ENCODE measurements at places on chromosomes 1 and 21. TPM values are rescaled to one million over a fixed set of nuclear protein-coding genes. Genes with fewer than 3 reads are reported as not detected.

GRCh38 chr1:41499591-41499990, 15.1 kb upstream of the EDN2 start:
- no peak for DNase-seq

- no peak for DNase-seq
Observed at GRCh38 chr1:219296430-219297355, 123.0 kb downstream of the LYPLAL1 start.

- DNase-seq, result no peak
Observed at GRCh38 chr21:46152927-46153246, 2.5 kb downstream of the FTCD start.

DNA sequence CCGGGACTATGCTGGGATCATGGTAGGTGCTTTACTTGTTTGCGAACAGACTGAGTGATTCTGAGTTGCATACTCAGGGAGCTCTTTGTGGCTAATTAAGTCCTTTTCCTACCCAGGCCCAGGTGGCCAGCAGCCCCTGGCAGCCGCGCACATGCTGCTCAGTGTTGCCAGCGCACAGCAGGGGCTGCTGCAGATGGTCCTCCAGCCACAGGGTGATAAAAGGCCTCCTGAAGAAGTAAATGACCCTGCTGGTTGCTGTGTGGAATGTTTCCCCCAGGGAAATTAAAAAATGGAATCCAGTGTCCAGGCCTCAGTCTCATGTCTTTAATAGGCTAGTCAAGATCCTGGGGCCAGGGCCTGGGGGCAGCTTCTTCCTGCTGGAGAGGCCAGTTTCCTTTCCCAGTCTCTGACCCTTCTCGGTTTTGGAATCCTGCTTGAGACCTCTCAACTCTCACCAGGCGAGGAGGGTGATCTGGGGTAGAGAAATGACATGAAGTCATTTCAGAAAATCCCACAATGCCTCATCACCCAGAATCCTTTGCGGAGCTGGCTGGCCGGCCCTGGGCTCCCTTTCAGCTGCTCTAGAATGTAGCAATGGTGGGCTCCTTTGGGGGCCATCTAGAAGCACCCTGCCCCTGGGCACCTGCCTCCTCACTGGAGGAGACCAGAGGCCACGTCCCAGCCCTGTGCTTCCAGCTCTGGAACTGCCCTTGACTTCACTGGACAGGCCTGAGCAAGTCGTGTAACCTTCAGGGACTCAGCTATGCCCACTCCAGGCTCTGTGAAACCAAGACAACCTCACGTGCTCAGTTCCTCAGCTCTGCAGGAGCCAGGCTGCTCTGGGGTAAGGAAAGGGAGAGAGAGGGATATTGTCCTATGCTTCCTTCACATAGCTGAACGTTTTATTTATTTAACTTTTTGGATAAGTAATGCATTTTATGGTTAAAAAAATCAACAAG, 131.4 kb downstream of the MRPS6 start:
- DNase-seq, result no peak

DNA sequence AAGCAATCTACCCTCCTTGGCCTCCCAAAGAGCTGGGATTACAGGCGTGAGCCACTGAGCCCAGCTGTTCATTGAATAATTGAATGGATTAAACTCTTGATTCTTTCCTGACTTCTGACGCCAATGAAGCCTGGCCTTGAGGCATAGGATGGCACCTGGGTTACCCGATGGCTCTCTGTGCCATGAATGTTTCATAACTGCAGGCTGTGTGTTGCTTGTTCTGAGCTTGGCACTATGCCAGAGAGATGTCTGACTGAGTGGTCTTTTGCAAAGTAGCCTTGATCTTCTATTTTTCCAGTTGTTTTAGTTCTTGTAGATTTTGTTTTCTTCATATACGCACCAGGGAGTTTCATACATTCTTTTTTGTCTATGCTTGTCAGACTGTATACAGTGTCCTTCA, 38.5 kb upstream of the AK4 start:
- DNase-seq, result no peak

- DNase-seq, result no peak
Observed at GRCh38 chr1:30950053-30950452, 41.5 kb upstream of the SDC3 start.

GRCh38 chr1:115364046-115364779, 26.2 kb upstream of the NGF start:
- DNase-seq, result no peak

- DNase-seq, result no peak
Observed at GRCh38 chr1:94255476-94255875, 18.1 kb upstream of the ARHGAP29 start.

DNA sequence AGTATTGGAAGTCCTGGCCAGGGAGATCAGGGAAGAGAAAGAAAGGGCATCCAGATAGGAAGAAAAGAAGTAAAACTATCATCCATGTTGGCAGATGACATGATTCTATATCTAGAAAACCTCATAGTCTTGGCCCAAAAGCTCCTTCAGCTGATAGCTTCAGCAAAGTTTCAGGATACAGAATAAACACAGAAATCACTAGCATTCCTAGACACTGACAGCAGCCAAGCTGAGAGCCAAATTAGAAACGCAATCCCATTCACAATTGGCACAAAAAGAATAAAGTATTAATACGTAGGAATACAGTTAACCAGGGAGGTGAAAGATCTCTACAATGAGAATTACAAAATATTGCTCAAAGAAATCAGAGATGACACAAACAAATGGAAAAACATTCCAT, 44.6 kb downstream of the ZFYVE9 start:
- no peak for DNase-seq

DNA sequence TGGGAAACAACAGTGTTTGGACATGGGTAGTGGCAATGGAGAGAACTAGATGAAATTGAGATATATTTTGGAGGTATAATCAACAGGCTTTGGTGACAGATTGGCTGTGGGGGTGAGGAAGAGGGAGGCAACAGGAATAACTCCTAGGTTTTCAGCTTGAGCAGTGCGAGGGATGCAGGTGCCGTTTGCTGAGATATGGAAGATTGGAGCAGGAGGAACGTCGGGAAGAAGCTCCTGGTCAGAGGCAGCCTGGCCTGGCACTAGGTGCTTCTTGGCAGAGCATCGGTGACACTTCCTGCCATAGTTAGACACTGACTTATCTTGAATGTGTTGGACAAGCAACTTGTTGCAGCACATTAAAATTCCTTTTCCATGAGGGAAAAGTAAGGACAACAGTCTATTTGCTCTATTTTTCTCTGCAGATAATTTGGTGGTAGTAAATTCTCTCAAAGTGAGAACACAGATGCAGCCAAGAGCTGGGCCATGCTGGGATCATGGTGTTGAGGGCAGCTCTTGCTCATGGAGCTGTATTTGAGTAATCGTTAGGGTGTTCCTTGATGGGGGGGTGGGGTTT, 21.5 kb upstream of the MYSM1 start:
- DNase-seq, result no peak

DNA sequence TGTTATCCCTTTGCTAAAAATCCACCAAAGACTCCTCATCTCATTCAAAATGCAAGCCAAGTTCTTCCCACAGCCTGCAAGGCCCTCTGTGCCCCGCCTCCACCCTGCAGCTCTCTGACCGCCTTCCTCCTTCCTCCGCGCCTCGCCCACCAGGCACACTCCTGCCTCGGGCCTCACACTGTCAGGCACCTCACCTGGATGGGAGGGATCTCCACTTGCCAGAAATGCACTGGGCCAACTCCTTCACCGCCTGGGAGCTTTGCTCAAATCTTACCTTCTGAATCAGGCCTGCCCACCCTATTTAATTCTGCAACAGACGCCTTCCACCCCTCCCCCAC, 26.2 kb downstream of the PGBD5 start:
- no peak for DNase-seq

GRCh38 chr1:53559854-53560580, 100.8 kb downstream of the DMRTB1 start:
- no peak for DNase-seq

DNA sequence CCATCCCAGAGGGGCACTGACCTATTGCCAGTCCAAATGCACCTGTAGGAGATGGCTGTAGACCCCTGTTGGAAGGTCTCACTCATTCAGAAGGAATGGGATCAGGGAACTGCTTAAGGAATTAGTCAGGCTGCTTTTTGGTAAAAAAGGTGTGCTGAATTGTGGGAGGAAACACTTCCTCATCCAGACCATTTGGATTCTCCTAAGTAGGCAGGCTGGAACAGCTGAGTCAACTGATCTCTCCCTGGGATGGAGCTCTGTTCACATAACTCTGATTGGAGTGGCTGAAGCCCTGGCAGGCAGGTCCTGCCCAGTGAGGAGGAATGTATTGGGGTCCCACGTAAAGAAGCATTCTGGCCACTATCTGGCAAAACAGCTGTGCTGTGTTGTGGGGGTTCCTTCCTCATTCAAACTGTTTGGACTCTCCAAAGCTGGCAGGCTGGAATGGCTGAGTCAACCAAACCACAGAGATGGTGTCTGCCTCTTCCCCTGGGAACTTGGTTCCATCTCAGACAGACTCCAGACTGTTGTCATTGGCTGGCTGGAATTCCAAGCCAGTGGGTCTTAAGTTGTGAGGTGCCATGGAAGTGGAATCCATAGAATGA, 70.7 kb upstream of the PDC start:
- DNase-seq, result no peak

DNA sequence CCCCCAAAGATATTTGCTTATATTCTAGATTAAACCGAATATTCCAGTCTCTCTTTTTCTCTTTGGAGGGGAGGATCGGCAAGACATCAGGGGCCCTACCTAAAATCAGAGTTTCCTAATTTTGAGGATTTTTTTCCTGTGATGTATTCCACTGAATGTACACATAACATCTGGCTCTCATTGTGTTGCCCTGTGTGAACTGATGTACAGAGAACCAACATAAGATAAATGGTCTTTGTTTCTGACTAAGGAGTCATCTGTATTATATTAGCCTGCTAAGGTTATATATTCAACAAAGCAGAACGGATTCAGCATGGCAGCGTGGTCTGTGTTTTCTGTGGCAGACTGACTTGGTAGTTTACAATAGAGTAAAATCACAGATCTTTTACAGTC, 114.8 kb upstream of the NCAM2 start:
- DNase-seq, result no peak

DNA sequence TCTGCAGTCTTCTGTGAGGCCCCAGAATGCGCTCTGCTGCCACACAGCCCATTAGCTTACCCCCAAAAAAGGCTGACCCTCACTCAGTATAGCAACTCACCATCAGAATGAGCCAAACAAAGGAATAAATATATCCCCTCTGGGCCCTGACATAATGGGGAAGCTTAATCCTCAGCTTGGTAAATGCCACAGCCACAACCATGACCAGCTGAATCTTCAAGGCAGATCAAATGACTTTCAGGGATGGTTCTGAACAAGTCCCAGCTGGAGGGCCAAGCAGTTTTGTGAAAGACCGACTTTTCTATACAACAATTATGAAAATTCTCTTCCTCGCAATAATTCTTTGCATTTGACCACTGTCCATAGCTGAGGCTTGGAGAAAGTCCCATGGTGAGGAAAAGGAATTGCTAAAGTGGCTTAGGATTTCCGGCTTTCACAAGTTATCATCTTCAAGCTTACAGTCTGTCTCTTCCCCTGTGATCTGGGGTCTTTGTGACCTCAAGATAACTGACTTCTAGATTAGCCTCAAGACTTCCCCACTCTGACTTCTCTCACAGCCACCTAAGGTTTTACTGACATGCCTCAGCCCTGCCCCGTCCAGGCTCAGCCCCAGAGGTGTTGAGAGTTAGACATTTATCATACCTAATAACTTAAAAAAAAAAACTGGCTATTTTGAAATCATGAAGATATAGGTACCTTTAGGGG, 47.8 kb upstream of the PBX1 start:
- no peak for DNase-seq

DNA sequence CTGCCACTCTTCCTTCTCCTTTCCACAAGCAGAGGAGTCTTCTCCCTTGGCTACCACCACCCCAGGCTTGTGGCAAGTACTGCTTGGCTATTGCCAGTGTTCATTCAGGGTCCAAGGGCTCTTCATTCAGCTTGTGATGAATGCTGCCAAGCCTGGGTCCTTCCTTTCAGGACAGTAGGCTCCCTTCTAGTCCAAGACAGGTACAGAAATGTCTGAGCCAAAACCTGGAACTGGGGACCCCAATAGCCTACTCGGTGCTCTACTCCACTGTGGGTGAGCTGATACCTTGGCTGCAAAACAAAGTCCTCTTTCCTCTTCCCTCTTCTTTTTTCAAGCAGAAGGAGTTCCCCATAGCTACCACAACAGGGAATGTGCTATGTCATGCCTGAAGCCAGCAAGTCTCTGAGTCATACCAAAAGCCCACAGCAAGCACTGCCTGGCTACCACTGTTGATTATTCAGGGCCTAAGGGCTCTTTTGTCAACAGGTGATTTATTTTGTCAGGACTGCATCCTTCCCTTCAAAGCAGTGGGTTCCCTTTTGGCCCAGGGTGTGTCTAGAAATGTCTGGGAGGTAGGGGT, 268.9 kb downstream of the HHAT start:
- no peak for DNase-seq

DNA sequence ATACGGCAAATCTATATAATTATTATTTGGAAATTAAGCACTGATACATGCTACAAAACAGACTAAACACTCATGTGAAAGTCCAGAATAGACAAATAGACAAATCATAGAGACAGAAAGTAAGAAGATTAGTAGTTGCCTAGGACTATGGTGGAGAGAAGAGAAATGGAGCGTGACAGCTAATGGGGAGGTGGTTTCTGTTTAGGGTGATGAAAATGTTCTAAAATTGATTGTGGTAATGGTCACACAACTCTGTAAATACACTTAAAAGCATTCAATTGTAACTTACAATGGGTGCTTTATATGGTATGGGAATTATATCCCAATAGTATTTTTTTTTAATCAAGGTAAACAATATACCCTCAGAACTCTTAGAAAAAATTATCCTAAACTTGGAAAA, 20.4 kb upstream of the ITLN2 start:
- DNase-seq, result no peak

- no peak for DNase-seq
Observed at GRCh38 chr1:223887747-223888418, 42.1 kb upstream of the TP53BP2 start.

DNA sequence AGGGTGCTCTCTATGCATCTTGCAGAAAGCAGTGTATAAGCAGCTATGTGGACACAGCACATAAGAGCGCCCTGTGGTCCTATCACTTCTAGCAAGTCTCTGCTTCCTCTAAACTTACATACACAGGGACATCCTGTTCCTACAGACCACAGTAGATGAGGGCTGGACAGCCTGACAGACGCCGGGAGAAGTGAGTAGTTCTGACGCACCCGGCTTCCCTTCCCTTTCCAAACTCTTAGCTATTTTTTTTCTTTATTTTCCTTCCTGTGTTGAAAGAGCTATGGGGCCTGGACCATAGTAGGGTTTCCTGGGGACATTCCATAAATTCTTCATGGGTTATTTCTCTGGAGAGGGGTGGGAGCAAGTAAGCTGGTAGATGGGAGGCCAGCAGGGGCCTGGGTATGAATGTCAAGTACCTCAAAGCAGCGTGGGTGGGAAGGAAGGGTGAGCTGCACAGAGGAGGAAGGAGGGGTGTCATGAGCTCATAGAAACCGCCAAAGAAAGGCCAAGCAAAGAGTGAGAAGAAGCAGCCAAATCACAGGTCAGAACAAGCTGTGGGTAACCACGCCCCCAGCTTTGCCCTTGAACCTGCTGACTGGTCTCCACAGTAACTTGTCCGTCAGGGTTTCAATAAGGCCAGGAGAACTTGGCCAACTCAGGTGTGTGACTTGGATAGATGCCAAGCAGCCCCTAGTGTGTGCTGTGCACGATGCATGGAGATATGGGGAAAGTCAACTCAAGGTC, 36.6 kb downstream of the PLXNA2 start:
- no peak for DNase-seq

OR14K1 gene
- total RNA-seq, result not detected

APCS gene
- total RNA-seq, result not detected

OR2L8 gene
- 2.8 TPM for total RNA-seq

FAM177B gene
- not detected for total RNA-seq

GPR52 gene
- 12.9 TPM for total RNA-seq

RHCE gene
- not detected for total RNA-seq

SLAMF1 gene
- total RNA-seq, result not detected

CYP4A11 gene
- not detected for total RNA-seq

TSPAN1 gene
- 0.31 TPM for total RNA-seq

LENEP gene
- 2.7 TPM for total RNA-seq

All from occipital lobe (tissue), 3 donors.